NCI-H187 treated with DMSO at 0.1 percent for 48 hours (cell line): ENCODE measurements at places on chromosomes 5 and 9.
A peak's percentile ranks its signal among the peaks of the same experiment; 100 is the strongest.

GRCh38 chr5:180609817-180610550 is 18.7 kb upstream of the SCGB3A1 start:
- DNase-seq = no peak

- DNase-seq = no peak
Measured at GRCh38 chr9:127545196-127546124, 66.6 kb upstream of the STXBP1 start.

GRCh38 chr5:134803821-134804220 is 41.9 kb upstream of the C5orf24 start:
- DNase-seq = no peak

DNA sequence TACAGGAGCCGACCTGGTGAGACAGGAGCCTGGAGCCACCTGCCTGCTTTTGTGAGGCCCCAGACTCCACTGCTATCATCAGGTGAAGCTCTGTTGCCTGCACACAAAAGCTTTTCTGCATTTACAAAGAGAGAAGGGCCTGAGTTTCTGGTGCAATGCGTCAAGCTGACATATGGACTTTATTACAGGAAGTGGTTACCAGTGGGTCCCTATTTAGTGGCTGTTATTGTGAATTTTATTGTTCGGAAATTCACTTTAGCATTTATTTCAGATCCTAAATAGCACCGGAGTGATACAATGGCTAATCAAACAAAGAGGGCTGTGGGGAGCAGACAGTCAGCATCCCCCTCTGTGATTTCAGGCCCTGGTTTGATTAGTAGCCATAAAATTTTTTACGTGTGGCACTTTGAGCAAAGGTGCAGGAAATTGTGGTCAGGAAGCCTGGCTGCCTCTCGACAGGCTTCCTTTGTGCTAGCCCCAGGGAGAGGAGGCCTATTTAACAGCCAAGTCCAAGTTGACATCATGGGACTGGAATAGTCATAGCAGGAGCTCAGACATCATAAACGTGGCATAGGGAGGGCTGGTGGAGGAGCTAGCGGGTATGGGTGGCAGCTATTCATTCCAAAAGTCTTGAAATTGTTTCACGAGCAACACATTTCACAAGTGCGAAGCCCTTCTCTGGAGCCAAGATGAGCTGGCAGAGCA is 8.4 kb downstream of the TGFBI start:
- peak; percentile 31 for DNase-seq

GRCh38 chr5:71882826-71883741 is 164.0 kb downstream of the CARTPT start:
- no peak for DNase-seq

DNA sequence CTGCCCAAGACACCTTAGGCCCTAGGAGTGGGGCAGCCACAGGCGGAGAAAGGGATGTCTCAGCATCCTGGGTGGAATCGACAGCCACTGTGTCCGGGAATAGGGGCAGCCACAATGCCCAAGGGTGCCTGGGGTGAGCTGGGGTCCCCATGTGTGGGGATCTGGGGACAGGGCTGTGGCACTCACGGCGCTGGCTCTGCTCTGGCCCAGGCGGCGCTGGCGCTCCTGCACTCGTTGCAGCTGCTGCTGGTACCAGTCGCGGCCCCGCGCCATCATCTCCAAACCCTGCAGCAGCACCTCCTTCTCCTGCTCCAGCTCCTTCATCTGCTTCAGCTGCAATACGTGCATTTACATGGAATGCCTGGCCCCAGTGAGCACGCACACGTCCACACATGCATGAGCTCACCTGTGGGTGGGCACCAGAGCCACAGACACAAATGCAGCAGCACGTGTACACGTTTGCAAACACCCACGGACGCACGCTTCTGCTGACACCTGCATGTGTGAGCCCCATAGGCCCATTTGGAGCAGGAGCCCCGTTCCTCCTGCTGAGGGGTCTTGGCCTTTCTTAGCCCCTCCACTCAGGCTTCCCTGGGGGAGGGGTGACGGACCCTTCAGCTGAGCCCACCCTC is 4.9 kb downstream of the SAPCD2 start:
- no peak for DNase-seq

DNA sequence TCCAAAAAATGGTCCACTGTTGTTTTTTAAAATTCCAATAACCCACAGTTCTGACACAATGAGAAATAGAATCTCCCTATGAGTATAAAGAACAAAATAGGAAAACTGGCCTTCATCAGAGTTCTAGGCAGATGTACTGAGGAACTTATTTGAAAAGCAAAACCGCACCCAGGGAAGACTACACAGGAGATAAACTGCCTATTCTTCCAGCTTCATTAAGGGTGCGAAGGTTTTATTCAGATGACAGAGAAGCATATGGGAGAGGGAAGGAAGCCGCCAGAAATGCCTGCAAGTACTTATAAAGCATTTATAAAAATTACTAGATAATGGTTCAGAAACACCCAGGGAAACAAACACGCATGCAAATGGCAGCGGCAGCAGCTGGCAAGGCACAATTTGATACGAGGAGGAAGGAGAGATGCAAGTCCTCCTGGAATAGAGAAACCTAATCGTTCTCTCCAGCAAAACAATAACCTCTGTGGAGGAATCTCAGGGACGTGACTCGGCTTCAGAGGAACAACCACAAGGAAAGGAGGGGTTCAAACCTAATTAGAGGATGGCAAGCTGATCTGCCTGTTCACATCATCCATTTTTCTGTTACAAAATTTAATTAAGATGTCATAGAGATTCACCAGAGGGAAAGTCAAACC is 9.0 kb downstream of the TTLL11 start:
- DNase-seq = no peak

DNA sequence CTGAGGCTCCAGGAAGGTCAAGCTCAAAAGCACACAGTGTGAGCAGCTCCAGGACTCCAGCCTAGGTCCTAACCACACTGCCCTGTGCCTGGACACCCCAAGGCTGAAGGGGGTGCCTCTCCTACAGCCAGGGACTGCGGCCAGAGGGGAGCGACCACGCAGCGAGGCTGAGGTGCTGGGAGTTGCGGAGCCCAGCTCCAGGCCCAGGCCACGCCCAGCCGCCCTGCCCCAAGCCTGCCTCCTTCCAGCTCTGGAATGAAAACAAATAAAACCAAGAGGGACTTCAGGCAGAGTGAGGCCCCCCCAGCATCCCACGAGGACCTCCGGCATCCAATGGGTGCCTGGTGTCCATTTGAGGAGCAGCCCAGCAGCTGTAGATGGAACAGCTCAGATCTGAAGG is 15.2 kb downstream of the VAV2 start:
- no peak for DNase-seq

- no peak for DNase-seq
Measured at GRCh38 chr5:72115296-72115695, 8.0 kb downstream of the MAP1B start.

DNA sequence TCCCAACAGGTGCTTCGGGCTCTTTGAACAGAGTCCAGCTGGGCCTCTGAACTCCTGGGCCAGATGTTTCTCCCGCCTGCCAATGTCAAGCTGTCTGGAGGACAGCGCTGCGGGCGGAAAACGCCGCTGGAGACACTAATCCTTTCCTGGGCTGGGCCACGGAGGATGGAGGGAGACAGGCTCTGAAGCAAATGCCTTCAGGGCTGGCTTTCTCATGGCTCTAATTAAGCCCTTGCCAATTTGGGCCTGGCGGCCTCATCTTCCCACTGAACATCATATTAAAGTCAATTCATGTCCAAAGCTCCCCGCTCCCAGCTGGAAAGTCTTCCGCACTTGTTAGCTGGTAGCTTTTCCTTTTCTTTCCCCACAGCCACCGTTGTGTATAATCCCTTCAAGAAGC is 72.7 kb downstream of the NTNG2 start:
- no peak for DNase-seq

- no peak for DNase-seq
Measured at GRCh38 chr5:152178350-152178699, 226.8 kb downstream of the NMUR2 start.

- no peak for DNase-seq
Measured at GRCh38 chr9:70165006-70165602, 93.7 kb upstream of the SMC5 start.

GRCh38 chr9:74205056-74205455 is 292.1 kb upstream of the RORB start:
- DNase-seq = no peak

DNA sequence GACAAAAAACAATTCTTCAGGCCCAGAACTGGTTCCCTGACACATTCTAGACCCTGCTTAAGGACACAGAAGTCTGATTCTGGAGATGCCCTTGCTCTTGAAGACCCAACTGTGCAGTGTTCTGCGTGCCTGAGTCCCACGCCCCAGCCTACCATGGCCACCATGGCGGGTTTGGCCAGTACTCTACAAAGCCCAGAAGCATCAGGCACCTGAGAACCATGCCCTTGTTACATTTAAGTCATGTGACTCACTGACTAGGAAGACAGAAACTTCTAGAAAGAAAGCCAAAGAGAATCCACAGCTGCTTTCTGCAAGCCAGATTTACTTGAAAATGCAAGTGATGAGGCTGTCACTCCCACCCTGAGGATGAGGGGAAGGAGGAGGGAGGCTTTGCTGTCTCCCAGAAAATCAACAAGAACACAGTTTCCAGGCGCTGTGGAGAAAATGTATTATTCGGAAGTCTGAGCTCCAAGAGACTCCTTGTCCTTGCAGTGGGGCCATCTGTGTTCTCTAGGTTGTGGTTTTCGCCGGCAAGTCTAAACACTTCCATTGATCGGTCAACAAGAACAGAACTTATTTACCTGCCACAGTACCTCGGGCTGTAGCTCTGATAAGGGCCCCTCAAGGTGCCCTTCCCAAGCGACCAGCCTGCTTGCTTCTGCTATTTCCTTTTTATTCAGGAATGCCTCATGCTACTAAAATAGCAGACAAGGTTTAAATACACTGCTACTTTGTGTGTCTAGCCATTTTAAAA is 81.3 kb upstream of the DMRT1 start:
- no peak for DNase-seq

- no peak for DNase-seq
Measured at GRCh38 chr9:115121181-115121580, 3.2 kb upstream of the TNC start.

DNA sequence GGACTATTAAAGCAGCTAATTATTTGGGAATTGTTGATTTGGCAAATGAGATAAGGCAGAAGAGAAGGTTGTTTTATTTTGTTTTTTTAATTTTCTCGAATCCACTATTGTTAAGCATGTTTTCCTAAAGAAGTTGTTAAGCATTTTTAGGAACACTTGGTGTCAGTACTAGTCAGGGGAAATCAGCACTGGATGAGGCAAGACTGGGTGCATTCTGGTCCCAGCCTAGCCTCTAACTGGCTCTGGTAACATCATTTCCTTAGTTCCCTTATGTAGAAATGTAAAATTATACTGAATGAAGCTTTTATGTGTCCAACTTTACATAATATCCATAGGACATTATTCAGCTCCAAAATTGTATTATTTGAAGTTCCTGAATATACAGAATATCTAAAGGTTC is 196.1 kb downstream of the PCSK5 start:
- DNase-seq = no peak

DNA sequence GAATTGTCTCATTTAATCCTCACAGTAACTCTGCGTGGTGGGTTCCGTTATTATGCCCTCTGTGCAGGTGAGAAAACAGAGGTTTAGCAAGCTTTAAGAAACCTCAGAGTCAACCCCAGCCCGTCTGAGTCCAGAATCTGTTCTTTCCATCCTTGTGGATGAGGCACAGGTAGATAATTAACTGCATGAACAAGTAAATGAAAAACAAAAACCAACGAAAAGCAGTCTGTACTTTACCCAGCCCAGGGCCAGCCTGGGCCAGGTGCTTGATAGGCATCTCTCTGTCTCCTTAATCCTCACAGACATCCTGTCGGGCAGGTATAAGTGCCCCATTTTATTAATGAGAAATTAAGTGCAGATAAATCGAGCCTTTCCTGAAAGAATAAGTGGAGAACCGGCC is 25.3 kb upstream of the CXCL14 start:
- no peak for DNase-seq

DNA sequence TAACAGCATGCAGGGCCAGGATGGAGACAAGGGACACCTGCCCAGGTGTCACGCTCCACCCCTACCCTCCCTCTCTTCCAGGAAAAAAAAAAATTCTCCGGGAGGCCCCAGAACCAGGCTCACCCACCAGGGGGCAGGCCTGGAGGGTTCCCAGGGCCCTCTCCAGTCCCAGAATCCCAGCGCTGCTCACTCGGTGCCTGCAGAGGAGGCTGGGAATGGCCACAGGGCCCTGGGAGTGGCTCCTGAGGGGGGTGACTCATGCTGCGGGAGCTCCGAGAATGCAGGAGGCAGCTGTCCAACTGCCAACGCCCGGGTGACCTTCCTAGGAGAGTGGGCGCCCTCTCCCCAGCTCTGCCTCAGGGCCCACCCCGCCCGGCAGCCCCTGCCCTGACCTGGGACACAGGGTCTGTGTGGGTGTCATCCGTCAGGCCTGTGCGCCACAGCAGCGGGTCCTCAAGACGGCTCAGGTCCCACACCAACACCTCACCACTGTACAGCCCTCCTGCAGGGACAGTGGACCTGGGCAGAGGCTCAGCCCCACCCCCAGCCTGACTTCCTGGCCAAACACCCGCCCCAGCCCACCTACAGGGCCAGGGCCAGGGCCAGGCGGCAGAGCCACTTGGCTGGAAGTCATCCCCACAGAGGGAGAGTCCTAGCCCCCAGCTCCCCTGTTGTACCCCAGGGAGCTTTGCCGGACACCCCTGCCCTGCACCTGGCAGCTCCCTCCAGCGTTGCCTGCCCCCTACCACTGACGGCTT is 21.2 kb downstream of the DYNC2I2 start:
- DNase-seq = no peak

DNA sequence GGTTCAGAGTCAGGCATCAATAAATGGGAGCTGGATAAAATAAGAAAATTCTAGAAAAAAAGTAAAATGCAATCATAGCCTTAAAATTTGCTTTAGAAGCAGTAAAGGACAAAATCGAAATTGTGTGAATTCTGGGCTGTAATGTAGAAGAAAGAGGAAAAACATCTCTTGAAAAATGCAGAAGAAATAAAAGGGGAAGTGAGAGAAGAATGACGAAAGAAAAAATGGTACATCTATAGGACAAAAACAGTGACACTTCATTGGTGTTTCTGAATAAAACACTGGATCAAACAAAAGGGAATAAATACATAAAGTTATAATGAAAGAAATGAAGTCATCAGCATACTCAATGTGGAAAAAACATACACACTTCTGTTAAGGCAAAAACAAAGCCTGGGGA is 642.3 kb downstream of the ACTL7B start:
- no peak for DNase-seq

DNA sequence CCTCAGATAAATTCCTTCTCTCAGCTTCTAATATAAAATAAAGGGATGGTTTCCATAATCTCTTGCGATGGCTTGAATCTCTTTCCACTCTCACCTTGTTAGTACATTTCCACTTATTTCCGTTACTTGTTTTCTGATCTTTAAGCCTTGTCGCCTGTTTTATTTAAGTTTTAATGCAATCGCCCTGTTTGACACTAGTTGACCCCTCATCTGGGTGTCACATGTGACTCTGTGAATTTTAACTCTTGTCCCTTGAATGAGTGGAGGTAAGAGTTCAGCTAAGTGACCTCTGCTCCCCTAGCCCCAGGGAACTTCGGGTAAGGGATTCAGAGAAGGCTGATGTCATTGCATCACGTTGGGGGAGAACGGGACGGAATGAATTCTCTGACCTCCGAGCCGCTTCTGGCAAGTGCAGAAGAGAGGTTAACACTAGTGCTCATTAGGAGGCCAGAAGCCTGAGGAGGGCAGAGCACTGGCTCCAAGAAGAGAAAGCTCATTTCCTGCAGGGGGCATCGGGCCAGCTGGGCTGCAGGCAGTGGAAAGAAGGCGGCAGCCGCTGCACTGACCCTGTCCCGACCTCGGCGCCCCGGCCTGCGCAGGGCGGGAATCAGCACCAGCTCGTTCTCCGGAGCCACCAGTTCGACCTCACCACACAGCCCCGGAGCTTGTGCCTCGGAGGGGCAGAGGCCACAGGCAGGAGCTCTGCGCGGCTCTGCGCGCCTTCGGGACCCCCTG is 569 bp downstream of the HINT2 start:
- no peak for DNase-seq
